Sigmoid colon (tissue), 7 donors: ENCODE measurements at places on chromosomes 3 and 15. TPM values are rescaled to one million over a fixed set of nuclear protein-coding genes. Genes with fewer than 3 reads are reported as not detected.
A peak's percentile ranks its signal among the peaks of the same experiment; 100 is the strongest.

GRCh38 chr3:138473391-138473790 lies 39.0 kb downstream of the ESYT3 start:
- H3K4me1 ChIP-seq, result peaks cover 28% of the 10 kb centered on the region
- H3K36me3 ChIP-seq, result peaks cover 15% of the 10 kb centered on the region
- peak; percentile 48 for DNase-seq
- no peak overlapping the region for H3K4me3 ChIP-seq
- no peak overlapping the region for H3K27ac ChIP-seq

GRCh38 chr3:40009991-40010390 lies 200.6 kb downstream of the MYRIP start:
- H3K4me3 ChIP-seq, result no peak overlapping the region
- H3K36me3 ChIP-seq, result no peaks in the 10 kb centered on the region
- H3K4me1 ChIP-seq, result no peaks in the 10 kb centered on the region
- no peak for DNase-seq
- H3K27me3 ChIP-seq, result no peaks in the 10 kb centered on the region
- H3K27ac ChIP-seq, result no peak overlapping the region

DNA sequence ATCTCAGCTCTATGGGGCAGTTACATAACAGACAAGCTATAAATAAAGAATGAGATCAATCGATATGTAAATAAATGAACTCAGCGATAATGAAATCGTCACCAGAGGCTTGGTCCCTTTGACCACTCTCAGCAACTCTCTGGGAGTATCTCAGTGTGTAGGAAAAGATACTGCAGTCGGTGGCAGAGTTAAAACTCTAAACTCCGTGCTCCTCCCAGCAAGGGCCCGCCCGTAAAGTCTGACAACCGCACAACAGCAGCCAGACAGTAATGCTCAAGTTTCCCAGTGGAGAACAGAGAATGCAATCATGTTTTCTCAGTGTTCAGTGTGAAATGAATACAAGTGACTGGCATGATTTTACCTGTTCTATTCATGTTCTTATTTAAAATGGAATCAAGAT lies 28.3 kb upstream of the IGF1R start:
- H3K4me1 ChIP-seq, result no peaks in the 10 kb centered on the region
- DNase-seq, result no peak
- H3K36me3 ChIP-seq, result no peaks in the 10 kb centered on the region

AHSG gene
- total RNA-seq, result not detected

GRCh38 chr15:71800190-71800589 lies 10.2 kb upstream of the NR2E3 start:
- H3K4me1 ChIP-seq, result no peaks in the 10 kb centered on the region
- H3K27me3 ChIP-seq, result peaks cover 9% of the 10 kb centered on the region
- no peak for DNase-seq
- no peak overlapping the region for H3K4me3 ChIP-seq
- H3K27ac ChIP-seq, result no peak overlapping the region
- no peaks in the 10 kb centered on the region for H3K36me3 ChIP-seq

DNA sequence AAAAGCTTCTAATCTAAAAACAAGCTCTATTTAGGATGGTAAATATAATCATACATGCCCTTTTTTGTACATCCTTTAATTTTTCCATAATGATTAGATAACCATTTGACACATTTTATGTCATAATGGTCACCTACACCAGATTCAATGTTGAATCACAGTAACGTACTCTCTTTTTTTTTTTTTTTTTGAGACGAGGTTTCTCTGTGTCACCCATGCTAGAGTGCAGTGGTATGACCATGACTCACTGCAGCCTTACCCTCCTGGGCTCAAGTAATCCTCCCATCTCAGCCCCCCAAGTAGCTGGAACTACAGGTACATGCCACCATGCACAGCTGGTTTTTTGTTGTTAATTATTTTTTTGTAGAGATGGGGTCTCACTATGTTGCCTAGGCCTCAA lies 49.2 kb downstream of the PROS1 start:
- no peak overlapping the region for H3K4me3 ChIP-seq
- H3K27me3 ChIP-seq, result no peaks in the 10 kb centered on the region
- no peaks in the 10 kb centered on the region for H3K36me3 ChIP-seq
- H3K27ac ChIP-seq, result no peak overlapping the region
- no peak for DNase-seq

FOXL2NB gene
- total RNA-seq, result not detected

- DNase-seq, result no peak
- H3K27me3 ChIP-seq, result no peaks in the 10 kb centered on the region
- no peak overlapping the region for H3K4me3 ChIP-seq
- no peaks in the 10 kb centered on the region for H3K36me3 ChIP-seq
- no peak overlapping the region for H3K27ac ChIP-seq
Observed at GRCh38 chr3:177553579-177553978, 356.3 kb upstream of the TBL1XR1 start.

GRCh38 chr3:143769616-143770015 lies 78.7 kb downstream of the SLC9A9 start:
- no peaks in the 10 kb centered on the region for H3K27me3 ChIP-seq
- H3K27ac ChIP-seq, result peak overlapping the region; percentile 11
- no peaks in the 10 kb centered on the region for H3K36me3 ChIP-seq
- peaks cover 18% of the 10 kb centered on the region for H3K4me1 ChIP-seq
- no peak overlapping the region for H3K4me3 ChIP-seq

GRCh38 chr3:194633349-194634004 lies at the start of gene TMEM44:
TSS of gene TMEM44 (minus strand) at chr3:194633419. CDS start at chr3:194633215, 204 bp downstream.
- no peaks in the 10 kb centered on the region for H3K36me3 ChIP-seq
- peak within 1 kb of the TSS; percentile 65 for H3K27ac ChIP-seq
- peak within 1 kb of the TSS; percentile 33 for H3K4me3 ChIP-seq
- H3K27me3 ChIP-seq, result no peaks in the 10 kb centered on the region
- DNase-seq, result peak; percentile 81

DNA sequence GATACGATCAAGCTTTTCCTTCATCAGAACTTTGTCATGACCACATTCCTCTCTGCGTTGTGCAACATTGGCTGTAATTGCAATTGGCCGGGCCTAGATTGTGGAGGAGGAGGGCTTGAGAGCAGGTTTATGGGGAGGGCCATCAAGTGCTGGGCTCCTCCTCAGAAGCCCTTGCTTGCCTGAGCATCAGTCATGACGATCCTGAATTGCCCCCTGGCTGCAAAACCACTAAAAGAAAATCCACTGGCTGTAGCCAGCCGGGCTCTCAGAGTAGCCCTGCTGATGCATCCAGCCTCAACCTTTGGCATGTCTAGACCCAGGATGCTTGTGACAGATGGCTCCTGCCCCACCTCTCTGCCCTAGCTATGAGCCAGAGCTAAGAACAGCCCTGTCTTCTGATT lies 13.4 kb upstream of the TRH start:
- H3K4me3 ChIP-seq, result no peak overlapping the region
- H3K36me3 ChIP-seq, result no peaks in the 10 kb centered on the region
- no peak overlapping the region for H3K27ac ChIP-seq
- no peaks in the 10 kb centered on the region for H3K27me3 ChIP-seq
- no peak for DNase-seq

MUC4 gene
- total RNA-seq, result not detected

SLC22A13 gene
- total RNA-seq, result not detected

GRCh38 chr15:24645627-24646026 lies 29.9 kb upstream of the NPAP1 start:
- H3K27ac ChIP-seq, result no peak overlapping the region
- H3K36me3 ChIP-seq, result no peaks in the 10 kb centered on the region
- H3K27me3 ChIP-seq, result no peaks in the 10 kb centered on the region
- no peaks in the 10 kb centered on the region for H3K4me1 ChIP-seq
